ENCODE measurements at places on chromosomes 4 and X. TPM values are rescaled to one million over a fixed set of nuclear protein-coding genes. Genes with fewer than 3 reads are reported as not detected.

ANXA10 gene
- not detected for total RNA-seq

UGT2B7 gene
- not detected for total RNA-seq

FGFR3 gene
- total RNA-seq = 5.4 TPM

NEIL3 gene
- total RNA-seq = not detected

OPN1MW2 gene
- total RNA-seq = not detected

SPON2 gene
- total RNA-seq = 33.0 TPM

S100G gene
- not detected for total RNA-seq

VSIG1 gene
- total RNA-seq = not detected
